ENCODE measurements at places on chromosomes 3 and 15.
A peak's percentile ranks its signal among the peaks of the same experiment; 100 is the strongest.

GRCh38 chr15:92205255-92205739 is 188.4 kb upstream of the ST8SIA2 start:
- peak; percentile 12 for DNase-seq

- no peak for DNase-seq
Measured at GRCh38 chr3:73542136-73542535, 82.6 kb downstream of the PDZRN3 start.

GRCh38 chr15:74291101-74292071 is 55.3 kb downstream of the CCDC33 start:
- DNase-seq: peak; percentile 97

DNA sequence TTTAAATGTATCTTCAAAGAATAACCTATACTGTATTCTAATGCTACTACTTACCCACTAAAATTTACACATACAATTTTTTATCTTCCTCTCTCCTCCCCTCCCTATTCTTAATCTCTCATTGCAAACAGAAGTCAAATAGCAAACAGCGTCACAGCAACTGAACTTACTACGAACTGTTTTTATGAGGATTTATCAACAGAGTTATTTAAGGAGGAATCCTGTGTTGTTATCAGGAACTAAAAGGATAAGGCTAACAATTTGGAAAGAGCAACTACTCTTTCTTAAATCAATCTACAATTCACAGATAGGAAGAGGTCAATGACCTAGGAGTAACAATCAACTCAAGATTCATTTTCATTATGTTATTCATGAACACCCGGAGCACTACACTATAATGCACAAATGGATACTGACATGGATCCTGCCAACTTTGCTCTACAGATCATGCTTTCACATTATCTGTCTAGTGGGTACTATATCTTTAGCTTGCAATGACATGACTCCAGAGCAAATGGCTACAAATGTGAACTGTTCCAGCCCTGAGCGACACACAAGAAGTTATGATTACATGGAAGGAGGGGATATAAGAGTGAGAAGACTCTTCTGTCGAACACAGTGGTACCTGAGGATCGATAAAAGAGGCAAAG is 984 bp downstream of the FGF7 start:
- no peak for DNase-seq

GRCh38 chr3:197305854-197306253 is 7.4 kb upstream of the DLG1 start:
- DNase-seq: no peak

- peak; percentile 76 for DNase-seq
Measured at GRCh38 chr3:73431183-73431900, 193.4 kb downstream of the PDZRN3 start.

DNA sequence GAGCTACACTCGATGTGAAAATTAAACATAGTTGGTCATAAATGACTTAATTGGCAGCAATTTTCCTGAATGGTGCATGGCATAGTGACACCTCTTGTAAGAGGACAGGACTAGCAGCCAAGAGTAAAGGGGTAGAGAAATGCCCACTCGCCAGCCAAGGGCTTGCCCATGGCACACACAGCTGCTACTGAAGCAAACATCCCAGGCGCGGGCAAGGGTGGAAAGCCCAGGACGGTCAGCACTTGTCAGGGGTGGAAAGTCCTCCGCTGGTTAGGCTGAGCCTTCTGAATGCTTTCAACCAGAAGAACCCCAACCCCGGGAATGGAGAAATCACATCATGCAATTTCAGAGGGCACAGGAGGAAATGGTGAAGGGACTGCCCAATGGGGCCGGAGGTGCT is 31.6 kb downstream of the BDH1 start:
- DNase-seq: no peak

- no peak for DNase-seq
Measured at GRCh38 chr3:39294446-39295183, 14.8 kb upstream of the CX3CR1 start.

DNA sequence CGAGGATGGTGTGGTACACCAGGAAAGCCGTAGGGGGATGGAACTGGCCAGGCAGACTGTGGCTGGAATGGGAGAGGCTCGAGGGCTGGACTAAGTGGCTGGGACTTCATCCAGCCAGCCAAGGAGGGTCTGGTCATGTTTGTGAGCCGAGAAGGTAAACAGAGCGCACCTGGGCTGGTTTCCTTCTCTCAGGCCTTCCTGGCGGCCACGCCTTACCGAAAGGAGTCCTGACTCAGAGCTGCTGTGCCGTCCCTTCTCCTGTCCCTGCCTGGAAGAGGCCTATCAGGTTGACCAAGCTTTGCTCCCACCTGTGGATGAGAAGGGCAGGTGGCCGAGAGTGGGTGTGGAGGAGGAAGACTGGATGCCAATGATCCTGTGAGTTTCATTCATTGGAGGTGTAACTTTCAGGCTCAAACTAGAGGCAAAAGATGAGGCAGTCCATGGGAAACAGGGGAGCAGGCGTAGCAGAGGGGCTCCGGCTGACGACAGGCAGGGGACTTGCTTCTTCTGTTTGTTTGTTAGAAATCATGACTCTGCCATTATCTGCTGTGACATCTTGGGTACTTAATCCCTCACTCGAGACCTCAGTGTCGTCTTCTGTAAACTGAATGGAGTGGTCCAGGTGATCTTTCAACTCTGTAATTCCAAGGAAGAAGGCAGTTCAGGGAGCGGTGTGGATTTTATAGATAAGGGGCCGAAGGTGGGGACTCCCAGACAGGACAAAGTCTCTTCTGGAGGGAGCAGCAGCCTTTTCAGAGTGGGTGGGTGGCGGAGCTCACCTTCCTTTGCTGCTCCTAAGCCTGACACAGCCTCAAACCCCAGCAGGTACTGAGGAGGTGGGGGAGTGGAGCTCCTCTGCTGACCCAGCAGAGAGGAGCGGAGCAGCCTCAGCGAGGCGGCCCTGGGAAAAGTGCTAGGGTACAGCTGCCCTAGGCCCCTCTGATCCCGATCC is 71.8 kb upstream of the GATM start:
- no peak for DNase-seq

- no peak for DNase-seq
Measured at GRCh38 chr15:63306492-63307073, 29.2 kb downstream of the APH1B start.

- DNase-seq: no peak
Measured at GRCh38 chr15:89317186-89317720, 17.4 kb downstream of the POLG start.

DNA sequence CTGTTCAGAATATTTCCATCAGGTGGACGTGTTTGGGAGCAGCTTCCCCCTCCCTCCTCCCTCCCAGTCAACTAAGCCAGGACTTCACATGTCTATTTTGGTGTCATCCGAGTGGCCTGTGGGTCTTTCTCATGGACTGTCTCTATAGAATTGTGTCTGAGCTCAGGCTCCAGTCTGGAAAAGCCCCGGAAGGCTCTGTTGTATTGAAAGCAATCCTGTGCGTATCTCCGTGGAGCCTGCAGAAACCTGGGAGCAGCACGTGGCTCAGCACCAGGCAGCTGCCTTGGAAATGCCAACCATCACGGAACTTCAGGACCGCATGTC is 25.2 kb downstream of the COLQ start:
- DNase-seq: no peak

DNA sequence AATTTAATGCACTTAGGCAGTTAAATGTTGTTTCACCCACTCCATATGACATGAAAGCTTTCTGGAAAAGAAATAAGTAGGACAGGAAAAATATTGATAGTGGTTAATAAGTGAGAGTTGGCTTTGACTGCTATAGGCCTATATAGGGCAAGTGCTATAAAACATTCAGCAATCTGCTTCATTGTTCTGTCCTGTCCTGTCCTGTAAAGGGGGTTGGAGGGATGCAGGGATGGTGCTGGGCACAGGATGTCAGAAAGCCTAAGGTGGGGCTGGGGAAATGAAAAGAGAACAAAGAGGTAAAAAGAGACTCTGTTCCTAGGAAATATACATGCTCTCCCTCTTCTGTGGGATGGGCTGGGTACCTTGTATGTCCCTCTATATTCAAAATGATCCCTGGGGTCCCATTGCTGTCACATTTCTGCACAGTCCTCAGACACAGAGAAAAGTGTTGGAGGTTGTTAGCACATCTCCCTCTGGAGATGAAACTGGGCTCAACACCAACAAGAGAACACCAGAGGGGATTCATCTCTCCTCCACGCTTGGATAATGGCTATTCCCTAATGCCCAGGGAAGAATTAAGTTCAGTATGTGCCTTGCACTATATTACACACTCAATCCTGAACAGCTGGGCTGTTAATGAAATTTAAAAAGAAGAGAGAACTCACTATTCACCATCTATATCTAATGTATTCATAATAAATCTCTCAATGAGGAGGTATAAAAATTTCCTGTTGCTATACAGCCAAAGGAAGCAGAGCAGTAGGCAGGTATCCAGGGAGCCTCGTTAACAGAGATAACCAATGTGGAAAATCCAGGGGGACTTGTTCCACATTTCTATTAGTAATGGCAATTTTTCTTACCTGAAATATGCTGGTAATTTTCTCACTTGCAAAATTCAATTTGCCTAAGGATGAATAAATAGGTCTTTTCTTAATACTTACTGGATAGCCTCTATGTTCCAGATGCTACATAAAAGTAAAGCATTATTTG is 108.1 kb upstream of the ZBED2 start:
- no peak for DNase-seq

DNA sequence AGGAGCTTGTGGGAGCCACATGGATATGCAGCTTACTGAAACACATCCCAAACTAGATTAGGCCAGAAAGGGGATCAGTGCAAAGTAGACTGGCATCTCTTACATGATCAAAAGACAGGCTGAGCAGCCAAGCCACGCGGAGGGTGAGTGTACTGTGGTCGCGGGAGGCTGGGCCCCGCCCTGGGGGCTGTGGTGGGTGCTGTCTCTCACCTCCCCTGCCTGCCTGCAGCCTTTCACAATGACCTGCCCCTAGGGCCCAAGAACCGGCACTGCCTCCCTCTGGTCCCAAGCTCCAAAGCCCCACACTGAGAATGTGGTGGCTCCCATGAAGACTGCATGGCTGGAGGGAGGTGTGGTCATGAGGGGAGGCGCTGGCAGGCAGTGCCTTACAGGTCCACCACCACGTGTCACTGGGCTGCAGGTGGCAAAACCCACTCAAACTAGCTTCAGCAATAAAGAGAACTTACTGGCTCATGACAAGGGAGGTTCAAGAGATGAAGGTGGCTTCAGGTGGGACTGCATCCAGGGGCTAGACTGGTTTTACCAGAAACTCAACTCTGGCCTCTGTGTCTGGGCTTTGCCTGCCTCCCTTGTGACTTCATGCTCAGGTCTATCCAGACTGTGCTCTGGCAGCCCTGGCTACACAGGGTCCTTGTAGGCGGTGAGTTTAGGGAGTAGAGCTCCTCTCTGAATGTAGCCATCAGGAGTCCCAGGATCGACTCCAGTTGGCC is 27.4 kb upstream of the PLXND1 start:
- no peak for DNase-seq

GRCh38 chr3:145133281-145133680 is 1027.7 kb downstream of the PLOD2 start:
- no peak for DNase-seq

DNA sequence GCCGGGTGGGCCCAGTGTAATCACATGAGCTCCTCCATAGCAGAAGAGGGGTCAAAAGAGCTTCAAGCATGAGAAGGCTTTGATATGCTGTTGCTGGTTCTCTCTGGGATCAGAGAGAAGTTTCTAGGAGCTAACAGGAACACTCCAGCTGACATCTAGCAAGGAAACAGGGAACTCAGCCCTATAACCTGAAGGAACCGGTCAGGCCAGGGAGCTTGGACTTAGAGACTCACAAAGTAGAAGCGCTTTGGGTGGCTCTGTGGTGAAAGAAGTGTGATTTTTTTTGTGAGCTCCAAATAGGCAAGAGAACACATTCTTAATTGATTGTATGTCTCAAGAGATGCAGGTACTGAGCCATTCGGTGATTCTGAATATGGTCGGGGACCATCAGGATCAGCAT is 26.2 kb upstream of the EPHB1 start:
- no peak for DNase-seq

DNA sequence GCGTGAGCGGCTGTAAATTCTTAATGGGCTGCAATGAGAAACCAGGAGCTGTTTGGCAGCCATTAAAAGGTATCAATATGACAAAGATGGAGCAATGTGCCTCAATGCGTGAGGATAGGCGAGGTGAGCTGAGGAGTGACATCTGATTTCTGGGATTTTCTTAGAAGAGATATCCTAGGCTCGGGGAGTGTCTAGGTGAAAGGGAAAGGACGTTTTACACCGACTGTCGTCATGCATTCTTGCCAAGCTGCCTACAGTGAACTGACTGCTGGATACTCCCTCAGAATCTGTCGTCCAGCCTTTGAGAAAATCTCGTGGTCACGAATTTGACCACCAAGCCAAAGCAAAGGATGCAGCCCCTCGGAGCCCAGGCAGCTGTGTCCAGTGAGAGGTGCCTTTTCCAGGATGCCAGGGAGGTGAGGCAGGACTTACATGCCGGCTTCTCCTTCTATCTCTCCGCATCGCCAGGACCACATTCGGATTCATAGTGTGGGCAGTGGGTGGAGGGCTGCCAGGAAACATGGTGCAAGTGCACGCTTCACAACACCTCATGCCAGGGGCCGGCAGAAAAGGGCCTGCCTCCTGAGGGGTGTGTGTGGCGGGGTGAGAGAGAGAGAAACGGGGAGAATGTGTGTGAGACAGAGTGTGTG is 80.3 kb upstream of the ABHD17C start:
- no peak for DNase-seq

- no peak for DNase-seq
Measured at GRCh38 chr3:38966811-38967692, 84.7 kb downstream of the SCN11A start.

- no peak for DNase-seq
Measured at GRCh38 chr3:186589856-186590579, 19.5 kb downstream of the DNAJB11 start.

DNA sequence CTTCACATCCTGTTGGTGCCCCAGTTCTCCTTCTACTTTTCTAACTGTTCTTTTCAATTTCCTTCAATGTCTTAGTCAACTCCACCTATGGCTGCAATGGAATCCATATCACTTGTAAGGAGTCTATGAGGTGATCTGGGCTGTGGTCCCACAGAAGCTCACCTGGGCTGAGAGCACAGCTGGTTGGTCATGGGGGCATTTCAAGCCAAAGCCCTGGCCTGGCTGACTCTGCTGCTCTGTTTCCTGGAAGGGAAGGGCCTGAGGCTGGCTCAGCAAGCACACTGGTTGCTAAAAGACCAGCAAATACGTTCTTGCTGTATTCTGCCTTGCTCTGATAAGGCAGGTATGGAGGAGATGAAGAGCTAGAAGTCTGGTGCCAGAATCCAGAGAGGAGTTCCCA is 29.0 kb downstream of the AMOTL2 start:
- no peak for DNase-seq

DNA sequence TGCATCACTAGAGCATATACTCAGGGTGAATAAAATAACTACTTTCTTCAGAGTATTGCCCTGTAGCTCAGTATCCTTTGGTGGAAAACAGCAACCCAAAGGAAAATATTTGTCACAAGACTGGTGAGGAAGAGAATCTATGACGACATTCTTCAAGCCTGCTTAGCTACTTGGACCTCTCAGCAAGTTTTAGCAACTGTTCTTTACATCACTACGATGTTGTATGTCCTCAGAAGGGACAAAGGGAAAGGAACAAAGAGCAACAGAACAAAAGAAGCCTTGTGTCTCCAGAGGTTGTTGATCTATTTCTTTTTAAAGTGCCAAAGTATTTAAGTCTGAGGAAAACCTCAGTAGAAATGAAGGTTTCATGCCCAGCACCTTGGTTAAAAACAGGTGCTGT is 746.7 kb downstream of the NAALADL2 start:
- no peak for DNase-seq

Data from eye (tissue), 1 donor.